ENCODE measurements at places on chromosomes 11 and 22.
A peak's percentile ranks its signal among the peaks of the same experiment; 100 is the strongest.

DNA sequence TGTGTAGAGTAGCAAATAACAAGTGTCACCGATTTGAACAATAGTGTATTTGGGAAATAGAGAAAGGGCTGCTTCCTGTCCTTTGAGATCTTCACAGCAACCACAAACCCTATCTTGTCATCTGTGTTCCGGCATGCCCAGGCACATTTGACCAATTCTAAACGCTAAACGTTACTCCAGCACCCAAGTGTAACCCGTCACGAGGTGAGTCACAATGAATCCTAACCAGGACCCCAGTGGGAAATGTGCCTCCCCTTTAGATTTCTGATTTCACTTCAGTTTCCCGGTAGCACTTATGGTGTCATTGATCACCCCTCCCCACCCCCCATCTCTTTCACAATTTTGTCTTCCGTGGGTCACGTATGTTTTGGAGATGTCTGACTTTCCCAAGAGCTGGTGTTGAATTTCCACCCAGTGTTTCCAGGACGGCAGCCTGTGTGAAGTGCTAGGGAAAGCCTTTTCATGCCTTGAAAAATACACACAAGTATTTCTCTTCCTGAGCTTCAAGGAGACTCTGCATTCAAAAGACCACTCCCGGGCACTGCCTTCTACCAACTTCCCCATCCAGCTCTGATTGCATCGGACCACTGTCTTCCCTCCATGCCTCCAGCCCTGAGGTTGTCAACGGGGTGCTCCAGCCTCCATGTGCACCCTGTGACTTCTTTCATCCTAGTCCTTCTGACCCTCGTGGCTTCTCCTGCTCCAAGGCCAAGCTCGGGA is 10.5 kb upstream of the C11orf24 start:
- DNase-seq, result no peak

DNA sequence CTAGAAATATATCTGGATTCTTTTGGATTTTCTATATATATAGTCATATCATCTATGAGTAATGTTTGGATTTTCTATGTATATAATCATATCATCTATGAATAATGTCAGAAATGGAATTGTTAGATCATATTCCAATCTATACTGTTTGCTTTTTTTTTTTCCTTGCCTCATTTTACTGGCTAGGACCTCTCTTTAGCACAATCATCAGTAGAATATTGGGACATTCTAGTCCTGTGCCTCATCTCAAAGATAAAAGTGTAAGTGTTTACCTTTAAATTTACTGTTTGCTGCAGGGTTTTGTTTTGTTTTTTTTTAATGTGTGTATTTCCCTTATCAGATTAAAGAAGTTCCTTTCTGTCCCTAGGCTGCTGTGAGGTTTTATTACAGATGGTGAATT is 97.0 kb downstream of the C11orf65 start:
- DNase-seq, result no peak

DNA sequence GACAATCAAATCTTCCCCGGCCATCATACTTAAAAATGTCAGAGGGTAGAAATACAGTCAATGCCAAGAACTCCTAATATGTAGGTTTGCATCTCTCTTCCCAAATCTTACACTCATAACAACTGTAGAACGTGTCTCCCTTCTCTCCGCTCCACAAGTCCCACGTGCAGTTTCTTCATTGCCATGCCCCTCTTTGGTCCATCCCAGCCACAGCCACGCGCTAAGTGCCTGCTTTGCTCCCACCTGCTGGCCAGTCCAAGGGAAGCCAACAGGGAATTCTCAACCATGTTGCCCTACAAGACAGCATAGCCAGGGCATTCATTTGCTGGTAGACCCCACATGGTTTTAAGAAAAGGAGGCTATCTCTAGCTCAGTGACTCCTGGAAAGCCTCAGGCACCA is 420.6 kb upstream of the ISX start:
- no peak for DNase-seq

GRCh38 chr22:31923747-31924146 is 20.6 kb upstream of the YWHAH start:
- DNase-seq, result no peak

DNA sequence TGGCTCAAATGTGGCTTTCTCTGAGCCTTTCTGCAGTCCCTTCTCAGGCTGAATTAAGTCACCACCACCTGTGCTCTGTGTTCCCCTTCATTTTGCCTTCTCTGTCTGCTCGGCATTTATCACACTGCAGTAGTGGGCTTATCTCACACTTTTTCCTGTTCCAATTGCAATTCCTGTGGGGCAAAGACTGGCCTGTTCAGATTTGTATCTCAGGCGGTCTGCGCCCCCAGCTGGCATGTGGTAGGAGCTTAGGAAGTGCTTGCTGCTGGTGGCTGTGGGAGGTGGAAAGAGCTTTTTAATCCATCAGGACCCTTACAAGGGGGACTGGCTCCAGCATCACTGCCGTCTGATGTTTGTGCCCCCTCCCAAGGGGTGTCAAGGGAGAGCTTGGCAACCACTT is 21.2 kb downstream of the BMAL1 start:
- DNase-seq, result no peak

GRCh38 chr22:26480611-26480932 is 3.0 kb downstream of the HPS4 start:
- no peak for DNase-seq

- peak; percentile 54 for DNase-seq
These were observed 2.7 kb downstream of the B4GALNT4 start for GRCh38 chr11:371716-372590.

DNA sequence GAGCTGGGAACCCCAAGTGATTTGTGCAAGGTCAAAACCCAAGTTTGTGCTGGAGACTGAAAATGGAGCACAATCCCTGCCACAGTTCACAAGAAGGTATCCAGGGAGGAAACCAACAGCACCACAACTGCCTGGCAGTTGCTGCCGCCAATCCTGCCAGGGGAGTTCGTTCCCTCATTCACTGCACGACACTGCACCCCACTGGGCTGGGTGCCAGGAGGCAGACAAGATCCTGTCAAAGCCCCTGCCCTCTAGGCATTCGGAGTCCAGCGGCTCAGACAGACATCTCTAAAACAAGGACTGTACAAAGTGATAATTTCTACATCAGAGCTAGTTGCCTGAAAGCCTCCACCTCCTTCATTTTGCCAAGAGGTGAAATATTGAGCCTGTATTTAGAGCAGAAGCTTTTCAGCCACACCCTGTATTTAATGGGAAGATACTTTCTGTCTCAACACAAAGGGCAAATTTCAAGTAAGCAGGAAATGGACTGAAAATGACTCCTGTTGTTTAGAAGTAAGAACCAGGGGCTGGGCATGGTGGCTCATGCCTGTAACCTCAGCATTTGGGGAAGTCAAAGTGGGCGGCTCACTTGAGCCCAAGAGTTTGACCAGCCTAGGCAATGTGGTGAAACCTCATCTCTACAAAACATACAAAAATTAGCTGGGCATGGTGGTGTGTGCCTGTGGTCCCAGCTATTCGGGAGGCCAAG is 277.4 kb upstream of the NARS2 start:
- no peak for DNase-seq

DNA sequence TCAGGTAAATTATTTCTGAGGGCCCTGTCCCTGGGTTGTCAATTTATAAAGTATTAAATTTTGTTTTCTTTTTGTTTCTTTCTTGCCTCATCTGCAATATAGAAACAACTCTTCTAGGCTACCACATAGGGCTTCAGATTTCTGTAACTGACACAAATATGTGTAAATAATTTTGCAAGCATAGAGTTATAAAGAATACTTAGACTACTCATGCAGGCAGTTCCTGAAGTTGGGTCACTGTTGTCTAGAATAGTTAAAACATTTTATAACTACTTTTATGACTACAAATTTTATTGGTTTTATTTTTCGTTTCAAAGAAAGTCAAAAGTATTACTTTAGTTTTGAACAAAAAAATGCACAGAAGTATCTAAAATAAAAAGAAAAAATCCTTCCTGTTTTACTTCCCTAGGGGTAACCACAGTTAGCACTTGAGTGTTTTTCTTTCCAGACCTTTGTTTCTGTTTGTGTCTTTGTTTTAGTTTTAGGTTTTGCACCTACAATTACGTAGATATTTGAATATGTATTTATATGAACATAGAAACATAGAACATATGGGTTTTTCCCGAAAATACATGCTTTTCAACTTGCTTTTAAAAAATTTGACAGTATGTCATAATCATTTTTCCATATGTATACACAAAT is 12.4 kb upstream of the TMEM123 start:
- no peak for DNase-seq

GRCh38 chr22:45261407-45262088 is 20.9 kb upstream of the KIAA0930 start:
- DNase-seq, result no peak

DNA sequence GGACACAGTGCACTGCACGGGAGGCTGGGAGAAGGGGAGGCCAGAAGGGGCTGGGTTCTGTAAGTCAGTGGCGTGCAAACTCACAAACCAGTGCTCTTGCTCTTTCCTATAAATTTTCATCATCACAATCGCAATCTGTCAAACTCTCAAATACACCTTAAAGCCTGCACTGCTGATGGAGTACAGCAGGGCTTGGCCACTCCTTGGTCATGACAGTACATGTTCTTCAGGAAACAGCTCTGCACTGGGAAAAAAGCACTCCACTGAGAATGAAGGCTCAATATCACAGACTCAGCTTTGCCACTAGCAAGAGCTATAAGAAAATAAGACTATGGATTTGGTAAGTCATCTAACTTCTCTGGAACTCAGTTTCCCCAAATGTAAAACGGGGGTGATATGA is 111.0 kb downstream of the RBFOX2 start:
- no peak for DNase-seq

- no peak for DNase-seq
These were observed 800 bp downstream of the KCTD21 start for GRCh38 chr11:78187366-78188285.

DNA sequence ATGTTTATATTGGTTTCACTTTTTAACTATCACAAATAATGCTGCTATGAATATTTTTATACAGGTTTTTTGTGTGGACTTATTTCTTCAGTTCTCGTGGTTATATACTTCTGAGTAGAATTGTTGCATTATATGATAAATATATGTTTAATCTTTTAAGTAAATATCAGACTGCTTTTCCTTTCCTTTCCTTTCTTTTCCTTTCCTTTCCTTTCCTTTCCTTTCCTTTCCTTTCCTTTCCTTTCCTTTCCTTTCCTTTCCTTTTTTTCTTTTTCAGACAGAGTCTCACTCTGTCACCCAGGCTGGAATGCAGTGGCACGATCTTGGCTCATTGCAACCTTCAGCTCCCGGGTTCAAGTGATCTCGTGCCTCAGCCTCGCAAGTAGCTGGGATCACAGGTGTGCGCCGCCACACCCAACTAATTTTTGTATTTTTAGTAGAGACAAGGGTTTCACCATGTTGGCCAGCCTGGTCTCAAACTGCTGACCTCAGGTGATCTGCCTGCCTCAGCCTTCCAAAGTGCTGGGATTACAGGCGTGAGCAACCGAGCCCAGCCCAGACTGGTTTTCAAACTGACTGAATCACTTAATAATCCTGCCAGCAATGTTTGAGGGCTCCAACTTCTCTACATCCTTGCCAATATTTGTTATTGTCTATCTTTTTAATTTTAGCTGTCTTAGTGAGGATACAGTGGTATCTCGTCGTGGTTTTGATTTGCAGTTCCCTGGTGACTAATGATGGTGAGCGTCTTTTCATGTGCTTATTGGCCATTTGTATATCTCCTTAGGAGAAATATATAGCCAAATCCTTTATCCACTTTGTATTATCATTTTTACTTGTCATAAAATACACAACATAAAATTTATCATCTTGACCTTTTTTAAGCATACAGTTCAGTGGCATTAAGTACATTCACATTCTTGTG is 21.9 kb downstream of the HTR3B start:
- no peak for DNase-seq

DNA sequence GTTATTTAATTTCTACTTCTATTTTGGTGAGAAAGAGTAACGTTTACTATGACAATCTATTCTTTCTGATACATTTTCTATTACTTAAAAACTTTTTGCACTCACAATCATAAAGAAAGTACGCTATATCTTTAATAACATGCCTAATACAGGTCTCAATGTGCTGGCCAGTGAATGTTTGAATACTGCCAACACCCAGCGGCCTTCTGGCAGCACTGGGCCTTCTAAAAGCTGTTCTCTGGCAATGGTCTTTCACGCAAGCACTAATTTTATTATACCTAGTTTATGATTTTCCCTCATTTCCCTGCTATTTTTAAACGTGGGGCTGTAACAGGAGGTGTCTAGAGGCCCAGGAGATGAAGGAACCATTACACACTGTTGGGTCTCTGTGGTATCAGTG is 349.8 kb upstream of the PITPNB start:
- DNase-seq, result no peak

DNA sequence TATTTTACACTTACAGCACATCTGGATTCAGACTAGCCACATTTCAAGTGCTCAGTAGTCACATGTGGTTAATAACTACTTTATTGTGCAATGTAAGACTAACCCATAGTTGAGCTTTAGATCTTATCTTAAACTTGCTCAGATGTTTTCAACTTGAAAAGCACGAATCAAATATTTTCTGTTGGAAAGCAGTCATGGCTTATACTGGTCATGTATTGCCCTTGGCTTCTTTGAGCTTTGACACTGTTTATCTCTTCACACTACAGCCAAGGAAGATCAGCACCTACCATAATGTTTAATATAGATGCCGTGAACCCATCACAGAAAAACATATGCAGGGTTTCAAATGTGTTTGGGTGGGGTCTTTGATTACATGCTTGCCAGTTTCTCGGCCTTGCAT is 4.4 kb downstream of the RBX1 start:
- no peak for DNase-seq

GRCh38 chr22:31211862-31212730 is at the start of gene LIMK2:
Gene LIMK2, plus strand, starts transcription at chr22:31212298. Its CDS starts 111 bp downstream, at chr22:31212409.
- peak; percentile 100 for DNase-seq

GRCh38 chr11:20712912-20713311 is 43.5 kb downstream of the NELL1 start:
- DNase-seq, result no peak

- no peak for DNase-seq
These were observed 42.4 kb downstream of the ADAMTS15 start for GRCh38 chr11:130490682-130491449.

- no peak for DNase-seq
These were observed 2123.7 kb upstream of the RAG2 start for GRCh38 chr11:38721586-38722315.

GRCh38 chr11:1129143-1129610 is 28.6 kb upstream of the MUC5AC start:
- no peak for DNase-seq

DNA sequence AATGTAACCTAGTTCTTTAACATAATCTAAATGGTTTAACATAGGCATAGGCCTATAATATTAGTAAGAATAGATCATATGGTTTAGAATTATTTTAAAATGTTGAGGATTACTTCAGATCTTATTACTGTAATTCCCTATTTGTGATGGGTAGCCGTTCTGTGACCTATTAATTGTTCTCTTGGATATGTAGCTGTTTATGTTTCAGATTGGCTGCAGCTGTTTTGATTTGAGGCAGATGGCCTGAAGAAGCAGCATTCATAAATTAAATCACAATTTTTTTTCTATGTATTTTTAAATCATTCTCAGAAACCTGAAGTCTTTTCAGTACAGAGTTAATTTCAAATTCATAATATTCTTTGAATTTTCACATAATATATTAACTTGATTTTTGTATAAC is 104.5 kb downstream of the PDE3B start:
- no peak for DNase-seq

- no peak for DNase-seq
These were observed 1.2 kb downstream of the ESS2 start for GRCh38 chr22:19143212-19143611.

Measured in pancreas (tissue), 10 donors.